ENCODE measurements at places on chromosomes 12 and 14.

- no peak for DNase-seq
Measured at GRCh38 chr12:120438495-120439198, 734 bp downstream of the COX6A1 start.

GRCh38 chr12:133236144-133236543 lies 467 bp upstream of the ANHX start:
- no peak for DNase-seq

GRCh38 chr12:119202544-119202943 lies 23.8 kb downstream of the HSPB8 start:
- DNase-seq: no peak

DNA sequence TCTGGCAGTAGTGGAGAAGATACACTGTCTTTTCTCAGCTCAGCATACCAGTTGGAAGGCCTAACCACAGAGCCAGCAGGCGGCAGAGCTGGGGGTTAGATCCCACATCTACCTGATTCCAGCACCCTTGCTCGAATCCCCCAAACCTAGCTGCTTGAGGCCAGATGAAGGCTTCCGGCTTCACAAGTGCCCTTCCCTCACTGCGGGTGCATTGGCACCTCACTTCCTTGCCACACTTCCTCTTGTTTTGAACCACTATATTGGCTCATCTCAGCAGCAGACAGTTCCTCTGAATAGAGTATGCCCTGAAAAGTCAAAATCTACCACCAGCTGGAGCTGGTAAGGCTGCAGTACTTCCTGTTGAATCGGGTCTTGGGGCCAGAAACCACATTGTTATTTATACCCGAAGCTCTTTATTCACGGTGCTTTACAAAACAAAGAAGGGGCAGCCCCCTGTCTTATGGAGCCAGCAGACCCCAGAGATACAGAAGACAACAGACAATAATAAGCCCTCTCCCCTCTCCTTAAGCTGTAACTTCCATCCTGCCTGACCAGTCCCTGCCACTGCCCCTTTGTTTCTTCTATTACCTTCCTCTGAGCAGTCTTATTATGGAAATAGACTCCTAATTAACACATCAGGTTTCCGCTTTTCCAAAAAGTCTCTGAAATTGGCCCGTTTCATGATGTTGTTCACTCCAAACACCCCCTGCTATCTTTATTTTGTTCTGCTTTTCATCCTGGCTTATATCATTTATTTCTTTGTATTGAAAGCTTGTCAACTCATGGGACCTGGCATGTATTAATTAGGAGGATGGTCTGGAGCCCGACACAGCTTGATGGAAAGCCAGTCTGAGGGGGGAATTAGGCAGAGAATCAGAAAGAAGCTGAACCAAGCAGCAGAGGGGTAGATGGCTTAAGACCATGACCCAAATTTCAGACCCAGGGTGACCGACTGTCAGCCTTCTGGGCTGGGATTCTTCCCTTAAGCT lies 233.5 kb downstream of the EFCAB11 start:
- no peak for DNase-seq

DNA sequence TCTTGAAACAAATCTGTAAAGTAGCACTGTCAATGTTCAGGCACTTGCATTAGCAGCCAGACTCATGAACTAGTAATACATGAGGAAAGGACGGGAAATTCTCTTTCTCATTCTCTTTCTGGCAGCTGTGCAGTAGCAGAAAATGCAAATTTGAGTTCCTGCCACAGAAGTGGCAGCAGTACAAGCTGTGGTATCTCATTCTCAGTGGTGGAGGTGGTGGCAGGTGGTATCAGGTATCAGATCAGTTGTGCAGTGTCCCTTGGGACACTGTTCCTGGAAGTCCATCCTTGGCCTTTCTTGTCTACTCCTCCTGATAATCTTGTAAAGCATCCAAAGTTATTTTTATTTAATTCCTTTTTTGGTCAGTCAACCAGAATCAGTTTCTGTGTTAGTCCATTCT lies 103.0 kb downstream of the C12orf42 start:
- DNase-seq: no peak
